ENCODE measurements at places on chromosomes 6 and 20.

DNA sequence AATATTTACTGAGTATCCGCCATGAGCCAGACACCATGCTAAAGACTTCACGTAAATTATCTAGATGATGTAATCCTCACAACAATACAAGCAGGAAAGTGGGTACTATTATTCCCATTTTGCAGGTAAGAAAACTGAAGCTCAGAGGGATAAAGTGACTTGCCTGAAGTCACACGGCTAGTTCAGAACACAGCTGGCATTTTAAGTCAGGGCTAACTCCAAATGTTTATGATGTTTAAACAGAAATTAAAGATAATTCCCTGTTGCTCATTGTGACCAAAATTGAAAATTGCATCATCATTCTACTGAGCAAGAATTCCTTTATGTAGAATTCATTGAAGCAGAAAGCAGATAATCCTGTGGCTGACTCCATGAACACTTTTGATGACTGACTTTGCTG is 71.3 kb upstream of the STXBP5 start:
- no peak for DNase-seq

DNA sequence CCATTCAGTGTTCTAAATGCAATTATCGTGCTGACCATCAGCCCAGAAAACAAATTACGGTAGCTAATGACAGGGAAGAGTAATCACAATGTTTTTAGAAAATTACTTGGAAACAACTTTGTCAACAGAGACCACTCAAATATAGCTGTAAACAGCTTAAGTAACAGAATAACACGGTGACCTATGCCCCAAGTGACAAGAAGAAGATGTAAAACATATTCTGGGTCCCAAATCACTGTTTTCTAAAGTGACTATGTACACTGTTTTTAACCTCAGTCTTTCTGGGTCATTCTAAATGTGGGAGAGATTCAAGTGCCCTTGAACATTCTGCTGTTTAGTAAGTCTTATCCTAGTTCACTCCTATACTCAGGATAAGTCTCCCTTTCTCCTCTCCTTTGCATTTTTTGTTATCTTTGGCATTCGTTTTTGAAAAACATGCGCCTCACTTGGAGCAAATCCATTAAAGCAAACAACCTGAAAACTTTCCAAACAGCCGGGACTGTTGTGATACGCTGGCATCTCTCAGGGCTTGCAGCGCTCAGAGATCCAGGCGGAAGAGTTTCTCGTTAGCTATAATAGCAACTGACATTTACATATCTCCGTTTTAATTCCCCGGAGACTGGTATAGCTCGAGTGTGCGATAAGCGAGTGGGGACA is 114.5 kb upstream of the SOX4 start:
- DNase-seq: no peak

GRCh38 chr6:107689951-107690642 is 134.0 kb downstream of the SCML4 start:
- DNase-seq: no peak

DNA sequence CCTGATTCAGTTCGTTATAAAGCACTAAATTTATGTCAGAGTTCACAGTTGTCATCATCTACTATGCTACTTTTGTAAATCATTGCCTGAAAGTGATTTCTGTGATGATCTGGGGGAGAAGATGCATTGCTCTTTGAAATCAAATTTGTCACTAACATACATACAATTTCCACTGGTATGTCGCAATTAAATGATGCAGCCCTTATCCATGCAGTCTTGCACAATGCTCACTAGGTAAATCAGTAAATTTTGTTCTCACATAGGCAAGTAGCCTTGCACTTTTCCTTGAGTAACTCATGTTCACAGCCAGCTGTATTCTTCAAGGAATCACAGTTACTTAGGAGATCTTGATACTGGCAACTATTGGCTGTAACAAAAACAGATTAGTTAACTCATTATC is 20.8 kb downstream of the CRISP2 start:
- no peak for DNase-seq

- DNase-seq: peak; percentile 63
Measured at GRCh38 chr6:144344646-144345045, 59.5 kb downstream of the UTRN start.

GRCh38 chr6:148648754-148649453 is 97.9 kb upstream of the UST start:
- no peak for DNase-seq

GRCh38 chr6:33080127-33081089 is 4.6 kb downstream of the HLA-DPB1 start:
- no peak for DNase-seq

DNA sequence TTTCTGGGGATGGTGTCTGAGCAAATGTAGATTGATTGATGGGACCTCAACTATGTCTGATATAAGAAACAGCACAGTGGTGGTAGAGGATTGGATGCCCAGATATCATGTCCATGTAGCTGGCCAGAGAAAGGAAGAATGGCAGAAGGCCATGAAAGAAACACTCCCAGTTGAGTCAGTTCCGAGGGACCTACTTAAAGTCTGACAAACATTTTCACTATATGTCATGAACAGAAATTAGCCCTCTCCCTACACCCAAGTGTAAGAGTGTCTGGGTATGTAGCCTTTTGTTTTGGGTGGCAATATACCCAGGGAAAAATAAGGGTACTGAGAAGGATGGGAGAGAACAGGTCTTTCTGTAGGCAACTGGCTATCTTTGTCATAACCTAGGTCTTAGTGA is 434.2 kb downstream of the BCKDHB start:
- DNase-seq: no peak

DNA sequence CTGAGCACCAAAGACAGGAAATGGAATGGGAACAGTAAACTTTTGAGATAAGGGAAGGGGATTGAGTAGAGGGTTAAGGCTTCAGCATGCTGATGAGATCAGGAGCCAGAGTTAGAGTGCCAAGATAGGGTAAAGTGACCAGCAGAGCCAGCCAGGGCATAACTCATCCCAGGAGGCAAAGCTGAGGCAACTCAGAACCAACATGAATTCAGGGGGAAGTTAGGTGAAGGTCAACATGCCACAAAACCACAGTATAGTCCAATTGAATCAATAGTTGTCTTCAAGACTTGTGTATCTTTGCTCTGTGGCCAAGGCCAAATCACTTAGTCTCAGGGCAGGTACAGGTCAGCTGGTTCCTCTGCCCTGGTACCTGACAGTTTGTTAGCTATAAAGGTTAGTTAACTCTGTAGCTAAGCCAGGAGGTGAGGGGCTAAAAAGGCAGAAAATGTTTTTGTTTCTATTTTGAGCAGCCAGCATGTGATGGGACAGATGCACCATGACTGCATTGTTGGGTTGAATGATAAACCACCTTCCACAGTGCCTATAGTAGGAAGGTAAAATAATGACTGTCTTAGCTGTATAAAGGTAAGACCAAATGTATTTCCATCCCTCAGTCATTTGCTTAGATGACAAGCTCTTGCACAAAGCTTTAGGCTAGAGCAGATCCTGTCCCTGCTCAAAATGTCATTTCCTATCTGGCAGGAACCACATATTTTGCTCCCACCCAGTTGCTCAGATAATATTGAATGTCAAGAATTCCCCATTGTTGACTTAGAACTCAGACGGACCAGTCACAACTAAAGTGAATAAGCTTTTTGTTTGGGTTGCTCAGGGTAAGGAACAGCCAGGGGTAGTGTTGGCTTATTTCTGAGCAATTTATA is 15.8 kb downstream of the RNF8 start:
- no peak for DNase-seq
